ENCODE measurements at places on chromosomes 11 and 22.

DNA sequence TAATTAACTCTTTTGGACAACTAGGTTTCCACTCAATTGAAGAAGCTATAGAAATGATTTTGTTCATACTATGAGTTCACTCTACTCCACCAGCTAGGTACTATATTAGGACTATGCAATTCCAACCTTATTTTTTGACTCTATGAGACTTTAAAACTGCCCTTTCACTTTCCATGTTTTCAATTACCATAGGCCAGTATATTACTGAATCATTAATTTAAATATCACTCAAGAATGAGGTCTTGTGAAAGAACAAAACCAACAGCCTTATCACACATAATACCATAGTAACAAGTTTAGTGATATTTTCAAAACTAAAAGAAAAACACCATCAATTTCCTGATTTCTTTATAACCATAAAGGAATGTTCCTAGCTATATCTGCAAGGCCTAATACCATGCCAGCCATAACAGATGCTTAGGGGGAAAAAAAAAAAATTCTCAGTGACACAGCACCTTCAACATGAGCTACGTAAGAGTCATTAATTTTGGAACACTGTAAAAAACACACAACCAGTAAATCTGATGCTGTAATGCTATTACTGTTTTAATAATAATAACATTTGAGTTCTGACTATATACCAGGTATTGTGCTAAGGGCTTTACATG is 6.1 kb downstream of the DCUN1D5 start:
- no peak for DNase-seq

DNA sequence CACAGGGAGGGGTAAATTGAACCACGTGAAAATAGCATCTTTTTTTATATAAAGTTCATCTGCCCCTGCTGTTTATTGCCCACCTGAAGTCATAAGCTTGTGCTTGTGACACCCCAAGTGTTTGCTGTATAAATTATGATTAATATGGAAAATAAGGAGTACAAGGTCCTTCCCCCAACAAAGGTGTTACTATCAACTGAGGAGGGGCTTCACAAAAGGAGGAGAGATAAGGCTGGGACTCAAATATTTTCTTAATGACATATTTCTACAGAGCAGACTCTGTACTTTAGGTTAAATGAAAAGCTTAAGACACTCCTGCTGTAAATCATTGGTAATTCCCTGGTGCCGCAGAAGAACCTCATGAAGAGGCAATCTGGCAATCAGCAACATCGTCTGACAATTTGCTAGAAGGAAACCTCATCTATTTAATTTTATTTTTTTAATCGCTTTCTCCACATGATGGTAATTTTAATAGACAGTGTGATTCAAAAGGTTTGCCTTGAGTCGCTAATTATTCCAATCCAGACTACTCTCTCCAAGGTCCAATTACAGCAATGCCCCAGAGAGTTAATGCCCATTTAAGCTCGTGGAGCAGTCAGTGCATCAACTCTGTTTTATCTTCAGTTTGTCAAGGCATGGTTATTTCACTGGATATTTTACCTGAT is 1432.4 kb downstream of the FAM181B start:
- no peak for DNase-seq

GRCh38 chr11:37320921-37321320 is 722.9 kb upstream of the RAG2 start:
- DNase-seq = no peak

- no peak for DNase-seq
Observed at GRCh38 chr11:23405350-23405937, 545.2 kb upstream of the CCDC179 start.

Measured in GDM1 (cell line).